Activated effector memory CD4-positive, alpha-beta T cell treated with Interleukin-2 at 50 U/mL for 16 hours (primary cell): ENCODE measurements at places on chromosomes 12 and 14.

GRCh38 chr12:124780752-124781685 is 82.6 kb downstream of the SCARB1 start:
- DNase-seq, result no peak

- DNase-seq, result no peak
These were observed 220.3 kb downstream of the MON2 start for GRCh38 chr12:62686938-62687337.

DNA sequence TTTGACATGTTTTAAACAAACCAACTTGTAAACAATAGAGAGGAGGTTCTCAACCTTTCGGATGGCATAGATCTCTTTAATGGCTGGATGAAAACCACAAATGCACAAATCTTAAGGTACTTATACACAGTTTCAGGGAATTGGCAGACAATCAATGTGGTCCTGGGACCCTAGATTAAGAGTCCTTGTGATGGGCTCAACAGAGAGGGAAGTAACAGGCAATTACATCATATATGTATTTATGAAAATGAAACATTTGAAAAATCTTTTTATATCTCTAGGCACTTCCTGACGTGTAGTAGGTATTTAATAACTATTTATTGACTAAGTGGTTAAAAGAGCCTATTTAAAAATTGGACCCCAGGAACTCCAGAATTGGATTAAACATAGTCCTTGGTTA is 897 bp downstream of the ACTR10 start:
- DNase-seq, result no peak

DNA sequence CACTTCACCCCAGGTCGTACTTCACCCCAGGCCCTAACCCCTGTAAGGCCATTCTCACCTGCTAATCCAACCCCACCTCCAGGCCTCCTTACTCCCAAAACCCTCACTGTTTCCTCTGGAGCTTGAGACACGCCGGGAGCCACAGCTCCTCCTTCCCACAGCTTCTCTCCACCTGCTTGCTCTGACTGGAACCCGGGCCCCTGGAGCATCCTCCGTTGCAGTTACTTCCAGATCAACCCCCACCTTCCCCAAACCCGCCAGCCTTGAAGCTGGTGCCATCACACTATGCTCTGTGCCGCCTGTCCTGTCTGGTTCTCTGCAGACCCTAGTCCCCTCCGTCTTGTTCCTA is 34.6 kb upstream of the PPP2R5C start:
- no peak for DNase-seq

- DNase-seq, result no peak
These were observed 17.2 kb downstream of the NKX2-1 start for GRCh38 chr14:36502558-36503508.

DNA sequence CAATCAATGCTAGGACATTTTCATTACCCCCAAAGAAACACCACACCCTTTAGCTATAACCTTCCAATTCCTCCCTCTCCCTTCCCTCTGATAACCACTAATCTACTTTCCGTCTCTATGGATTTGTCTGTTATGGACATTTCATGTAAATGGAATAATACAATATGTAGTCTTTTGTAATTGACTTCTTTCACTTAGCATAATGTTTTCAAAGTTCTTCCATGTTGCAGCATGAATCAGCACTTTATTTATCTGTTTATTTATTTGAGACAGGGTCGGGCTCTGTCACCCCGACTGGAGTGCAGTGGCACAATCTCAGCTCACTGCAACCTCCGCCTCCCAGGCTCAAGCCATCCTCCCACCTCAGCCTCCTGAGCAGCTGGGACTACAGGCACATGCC is 1.2 kb upstream of the RBM19 start:
- no peak for DNase-seq

- no peak for DNase-seq
These were observed 2.0 kb downstream of the SLC7A8 start for GRCh38 chr14:23181453-23181852.

DNA sequence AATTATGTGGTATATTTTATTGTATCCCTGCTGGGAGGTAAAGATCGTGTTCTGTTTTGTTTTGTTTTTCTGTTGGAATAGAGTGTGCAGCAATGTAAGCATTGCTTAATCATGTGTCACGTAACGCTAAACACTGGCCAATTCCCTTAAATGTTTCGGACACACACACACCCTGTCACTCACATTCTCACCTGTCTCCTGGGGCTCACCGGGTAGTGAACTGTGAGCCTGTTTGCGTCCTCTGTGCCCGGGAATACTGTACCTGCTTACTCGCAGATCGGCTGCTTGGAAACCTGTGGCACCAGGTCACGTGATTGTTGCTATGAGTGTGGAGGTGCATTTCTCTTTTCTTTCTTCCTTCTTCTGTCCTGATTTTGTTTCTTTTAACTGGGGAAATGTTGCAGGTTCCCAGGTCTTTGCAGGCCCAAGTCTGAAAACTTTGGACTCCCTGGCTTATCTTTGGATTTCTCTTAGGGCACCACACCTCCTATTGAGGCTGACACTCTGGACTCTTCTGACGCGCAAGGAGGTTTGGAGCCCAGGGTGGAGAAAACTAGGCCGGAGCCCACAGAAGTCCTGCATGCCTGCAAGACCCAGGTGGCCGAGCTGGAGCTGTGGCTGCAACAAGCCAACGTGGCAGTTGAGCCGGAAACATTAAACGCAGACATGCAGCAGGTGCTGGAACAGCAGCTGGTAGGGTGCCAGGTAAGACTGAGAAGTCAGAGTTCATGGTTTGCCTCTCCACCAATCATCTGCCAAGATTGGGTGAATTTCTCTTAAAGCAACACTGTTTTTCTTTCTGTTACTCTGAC is 181.1 kb downstream of the ESR2 start:
- no peak for DNase-seq

GRCh38 chr14:94373708-94374107 is 14.7 kb downstream of the SERPINA1 start:
- no peak for DNase-seq

DNA sequence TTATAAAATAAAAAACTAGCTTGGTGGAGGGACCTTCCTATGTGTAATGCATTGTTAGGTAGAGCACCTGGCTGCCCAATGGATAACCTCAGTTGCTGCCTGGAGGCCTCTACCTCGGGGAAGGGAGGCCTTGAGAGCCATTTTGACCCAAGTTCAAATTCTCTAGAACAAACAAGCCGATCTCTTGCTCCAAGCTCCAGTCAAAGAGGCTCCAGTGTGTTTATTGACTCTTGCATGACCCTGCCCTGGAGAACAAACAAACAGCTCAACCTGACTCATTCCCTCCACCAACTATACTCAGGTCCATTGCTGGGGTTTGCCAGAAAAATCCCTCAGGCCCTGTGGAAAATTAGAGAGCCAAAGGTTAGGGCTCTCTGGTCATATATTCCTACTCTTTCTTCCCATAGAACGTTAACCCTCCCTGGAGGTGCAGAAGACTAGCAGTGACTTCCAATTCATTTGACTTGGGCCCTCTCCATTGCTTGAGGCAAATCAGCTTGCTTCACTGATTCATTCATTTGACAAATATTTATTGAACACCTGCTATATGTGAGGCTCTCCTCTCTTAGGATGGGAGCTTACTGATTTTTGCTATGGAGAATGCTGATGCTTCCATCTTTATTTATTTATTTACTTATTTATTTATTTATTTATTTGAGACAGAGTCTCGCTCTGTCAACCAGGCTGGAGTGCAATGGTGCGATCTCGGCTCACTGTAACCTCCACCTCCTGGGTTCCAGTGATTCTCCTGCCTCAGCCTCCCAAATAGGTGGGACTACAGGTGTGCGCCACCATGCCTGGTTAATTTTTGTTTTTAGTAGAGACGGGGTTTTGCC is 73.7 kb upstream of the CISTR start:
- DNase-seq, result no peak

DNA sequence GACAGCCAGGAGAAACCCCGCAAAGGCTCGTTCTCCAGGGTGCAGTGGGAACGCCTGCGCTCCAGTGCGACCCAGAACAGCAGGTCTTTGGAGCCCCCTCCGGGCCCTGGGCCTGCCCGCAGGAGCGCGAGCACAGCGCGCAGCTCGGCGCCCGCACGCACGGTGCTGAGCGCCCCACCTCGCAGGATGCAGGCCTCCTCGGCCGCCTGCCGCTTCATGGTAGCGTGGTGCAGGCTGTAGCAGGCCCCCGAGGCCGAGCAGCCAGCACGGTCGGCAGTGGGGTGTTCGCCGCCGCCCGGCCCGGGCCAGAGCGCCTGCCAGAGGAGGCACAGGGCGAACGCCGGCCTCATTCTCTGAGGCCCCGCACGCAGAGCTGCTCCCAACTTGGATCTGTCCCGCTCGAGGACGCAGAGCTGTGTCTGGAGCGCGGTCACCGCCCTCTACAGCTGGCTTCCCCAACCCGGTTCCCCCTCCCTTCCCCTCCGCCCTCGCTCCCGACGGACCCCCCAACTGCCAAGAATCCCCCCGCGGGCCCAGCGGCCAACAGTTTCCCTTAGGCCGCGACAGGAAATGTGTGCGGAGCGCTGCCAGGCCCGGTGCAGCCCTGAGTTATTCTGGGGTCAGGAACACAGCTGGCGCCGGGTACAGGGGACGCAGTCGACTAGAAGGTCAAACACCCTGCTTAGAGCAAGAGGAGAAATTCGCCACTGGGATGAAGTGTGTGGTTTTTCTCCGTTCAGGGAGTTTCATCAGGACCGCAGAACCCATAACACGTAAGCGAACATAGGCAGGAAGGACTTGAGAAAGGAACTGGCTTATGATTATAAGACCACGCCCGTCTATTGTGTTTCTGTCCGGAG is at the start of gene CLEC14A:
Gene CLEC14A (minus strand): TSS at position 421 of the 860 bp plus-strand sequence. CDS start 71 bp downstream, at position 350.
- no peak for DNase-seq

GRCh38 chr12:102567031-102567985 is 86.9 kb upstream of the IGF1 start:
- DNase-seq, result no peak

DNA sequence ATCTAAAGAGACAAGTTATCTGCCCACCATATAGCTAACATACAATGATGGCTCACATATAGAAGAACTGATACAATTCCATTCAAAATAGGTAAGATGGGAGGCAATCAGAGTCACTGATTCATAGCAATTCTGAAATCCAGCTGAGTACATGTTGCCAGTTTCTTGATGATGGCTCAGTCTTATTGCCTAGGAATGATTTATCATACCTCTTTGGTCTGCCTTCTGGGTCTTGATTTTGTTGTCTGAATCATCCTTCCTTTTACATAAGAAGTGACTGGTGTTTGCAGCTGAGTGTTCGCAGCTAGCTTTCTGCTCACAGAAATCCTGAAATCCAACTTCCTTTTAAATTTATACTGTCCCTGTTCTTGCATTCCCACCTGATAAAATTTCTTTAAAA is 463.2 kb upstream of the MGAT4C start:
- DNase-seq, result no peak

DNA sequence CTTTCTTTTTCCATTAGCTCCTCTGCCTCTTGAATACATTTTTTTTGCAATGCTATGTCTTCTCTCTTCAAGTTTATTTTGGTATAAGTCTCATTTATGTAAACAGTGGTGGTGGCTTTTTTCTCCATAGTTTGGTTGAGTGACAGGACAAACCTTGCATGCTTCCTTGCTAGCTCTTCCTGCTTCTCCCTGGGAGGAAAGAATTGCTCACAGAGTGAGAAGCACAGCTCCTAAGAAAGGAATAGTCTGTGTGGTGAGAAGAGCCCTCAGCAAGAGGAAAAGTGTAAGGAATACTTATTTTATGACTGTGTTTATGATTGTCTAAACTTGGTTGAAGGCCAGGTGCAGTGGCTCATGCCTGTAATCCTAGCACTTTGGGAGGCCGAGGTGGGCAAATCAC is 11.5 kb downstream of the CCDC175 start:
- DNase-seq, result no peak

DNA sequence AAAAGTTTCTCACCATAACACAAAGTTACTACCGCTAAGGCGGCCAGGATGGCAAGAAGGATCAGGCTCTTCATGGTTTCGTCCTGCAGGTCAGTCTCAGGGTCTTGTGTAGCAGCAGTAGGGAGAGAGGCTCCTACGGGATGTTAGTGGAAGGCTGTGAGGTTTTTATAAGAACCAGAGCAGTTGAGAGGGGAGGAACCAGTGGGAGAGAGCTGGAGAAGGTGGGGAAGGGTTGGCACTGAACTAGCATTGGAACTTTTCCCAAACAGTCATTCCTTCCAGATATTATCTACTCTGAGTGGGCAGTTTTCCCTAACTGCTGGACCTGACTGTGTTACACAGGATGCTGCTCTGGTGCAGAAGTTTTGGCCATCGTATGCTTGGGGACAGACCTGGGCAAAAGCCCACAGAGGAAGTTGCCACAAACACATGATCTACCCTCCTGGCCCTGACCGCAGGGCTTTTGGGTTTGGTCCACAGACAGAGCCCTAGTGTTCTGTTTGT is at the start of gene MGP:
Gene MGP (minus strand): TSS at position 137 of the 504 bp plus-strand sequence. CDS start 63 bp downstream, at position 74.
- no peak for DNase-seq

DNA sequence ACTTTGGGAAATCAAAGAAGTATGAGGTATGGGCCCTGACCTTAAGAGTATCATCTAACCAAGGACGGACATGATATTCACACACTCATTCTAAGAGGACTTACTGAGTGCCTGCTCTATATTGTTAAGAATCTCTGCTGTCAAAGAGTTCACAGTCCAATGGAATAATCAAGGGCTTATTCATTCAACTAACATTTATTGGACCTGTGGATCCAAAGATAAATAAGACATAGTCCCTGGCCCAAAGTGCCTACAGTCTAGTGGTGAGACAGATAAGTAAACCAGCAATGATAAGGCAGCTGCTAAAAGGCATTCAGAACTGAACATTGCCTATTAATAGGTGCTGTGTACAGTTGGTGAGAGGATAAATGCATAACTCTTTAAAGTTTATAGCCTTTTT is 11.0 kb downstream of the WDR20 start:
- DNase-seq, result no peak

- DNase-seq, result no peak
These were observed 27.7 kb downstream of the UBR7 start for GRCh38 chr14:93234798-93235197.

GRCh38 chr14:64628940-64629408 is 75.2 kb upstream of the PLEKHG3 start:
- DNase-seq, result no peak

GRCh38 chr14:77306851-77307496 is 13.7 kb downstream of the POMT2 start:
- no peak for DNase-seq
